ENCODE measurements at places on chromosomes 2 and 18.

- DNase-seq: no peak
Measured at GRCh38 chr2:107737756-107738155, 88.9 kb upstream of the RGPD4 start.

GRCh38 chr2:197137231-197137630 is 173.3 kb downstream of the ANKRD44 start:
- DNase-seq: no peak

DNA sequence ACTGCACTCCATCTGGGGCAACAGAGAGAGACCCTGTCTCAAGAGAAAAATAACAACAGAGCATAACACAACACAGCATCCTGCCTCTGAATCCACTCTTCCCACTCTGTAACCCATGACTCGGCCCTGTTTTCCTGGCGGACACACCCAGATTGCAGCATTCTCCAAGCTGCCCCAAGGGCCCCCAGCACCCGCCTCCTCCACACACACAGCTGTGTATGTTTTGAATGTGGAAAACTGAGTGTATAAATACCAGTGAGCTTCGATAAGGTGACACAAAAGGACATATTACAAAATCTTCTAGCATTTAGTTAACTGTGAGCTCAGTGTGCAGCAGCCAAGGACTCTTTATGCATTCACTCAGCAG is 13.0 kb downstream of the IMPA2 start:
- peak; percentile 59 for DNase-seq

- DNase-seq: no peak
Measured at GRCh38 chr2:9753276-9753600, 90.0 kb upstream of the TAF1B start.

DNA sequence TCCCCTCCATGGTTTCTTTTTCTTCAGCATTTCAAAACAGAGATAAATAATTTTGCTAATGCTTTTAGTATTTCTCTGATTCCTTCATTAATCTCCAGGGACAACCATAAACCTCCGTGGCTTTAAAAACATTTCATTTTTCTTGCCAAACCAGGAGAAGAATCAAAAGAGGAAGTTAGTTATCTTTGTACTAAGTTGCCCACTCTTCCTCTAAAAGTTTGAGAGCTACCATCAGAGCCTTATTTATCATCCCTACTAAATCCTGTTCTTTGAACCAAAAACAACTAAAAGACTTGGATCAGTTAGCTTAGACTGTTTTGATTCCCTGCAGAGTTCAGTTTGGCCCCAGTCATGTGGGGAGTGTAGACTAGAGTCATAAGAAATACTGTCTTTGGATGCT is 208.4 kb downstream of the SETBP1 start:
- no peak for DNase-seq

- DNase-seq: no peak
Measured at GRCh38 chr18:23640052-23640451, 22.7 kb downstream of the ANKRD29 start.

DNA sequence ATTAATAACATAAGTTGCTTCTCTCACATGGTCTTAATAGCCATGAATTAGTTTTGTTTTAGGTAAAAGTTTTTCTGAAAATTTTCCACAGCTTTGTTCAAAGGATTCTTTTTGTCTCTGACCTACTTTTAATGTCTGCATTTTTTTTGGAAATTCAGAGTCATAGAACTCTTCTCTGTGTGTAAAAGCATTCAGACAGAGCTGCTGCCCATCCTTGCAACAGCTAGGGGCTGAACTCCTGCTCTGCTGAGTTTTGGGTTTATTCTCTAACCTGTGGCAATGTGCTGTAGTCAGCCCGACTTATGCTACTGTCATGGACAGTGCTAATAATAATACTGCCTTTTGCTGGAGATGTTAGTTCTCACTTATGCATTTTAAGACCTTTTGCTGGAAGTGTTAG is 44.1 kb downstream of the RALBP1 start:
- DNase-seq: no peak

GRCh38 chr18:12948050-12948804 is 416 bp downstream of the SEH1L start:
- peak; percentile 97 for DNase-seq

DNA sequence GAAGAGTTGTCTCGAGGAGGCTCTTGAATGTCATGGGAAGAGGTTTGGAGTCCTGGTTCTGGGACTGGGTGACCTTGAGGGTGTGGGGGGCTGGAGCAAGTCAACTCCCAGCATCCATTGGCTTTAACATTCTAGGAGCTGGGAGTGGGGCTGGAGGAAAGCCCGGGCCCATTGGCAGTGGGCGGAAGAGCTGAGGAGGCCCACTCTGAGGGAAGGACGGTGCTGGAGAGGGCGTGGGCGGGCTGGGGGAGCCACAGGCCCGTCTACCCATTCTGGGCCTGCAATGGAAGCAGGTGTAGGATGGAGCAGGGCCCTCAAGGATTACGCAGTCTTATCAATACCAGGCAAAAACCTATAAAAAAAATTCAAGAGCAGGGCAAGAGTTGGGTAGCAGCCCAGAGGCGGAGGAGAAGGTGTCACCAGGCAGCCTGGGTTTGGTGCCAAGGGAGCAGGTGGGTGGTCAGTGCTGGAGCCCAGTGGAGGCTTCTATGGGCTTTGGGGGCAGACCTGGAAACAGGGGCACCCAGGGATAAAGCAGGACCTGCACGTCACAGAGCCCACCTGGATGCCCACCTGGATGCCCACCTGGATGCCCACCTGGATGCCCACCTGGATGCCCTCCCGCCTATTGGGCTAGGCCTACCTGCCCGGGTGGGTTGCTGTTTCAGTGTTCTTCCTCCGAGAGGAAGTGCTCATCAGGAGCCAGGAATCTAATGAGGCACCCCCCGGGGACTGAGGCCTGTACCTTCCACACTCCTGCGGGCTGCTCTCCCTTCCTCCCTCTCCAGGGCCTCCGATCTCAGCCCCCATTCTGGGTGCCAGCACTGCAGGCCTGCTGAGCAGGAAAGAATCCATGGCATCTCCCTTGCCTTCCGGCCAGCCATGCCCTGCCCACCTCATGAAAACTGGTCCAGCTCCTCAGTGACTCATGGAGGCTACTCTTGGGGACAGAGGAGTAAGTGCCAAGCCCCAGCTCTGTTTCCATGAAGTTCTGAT is 71.3 kb downstream of the CTIF start:
- no peak for DNase-seq

DNA sequence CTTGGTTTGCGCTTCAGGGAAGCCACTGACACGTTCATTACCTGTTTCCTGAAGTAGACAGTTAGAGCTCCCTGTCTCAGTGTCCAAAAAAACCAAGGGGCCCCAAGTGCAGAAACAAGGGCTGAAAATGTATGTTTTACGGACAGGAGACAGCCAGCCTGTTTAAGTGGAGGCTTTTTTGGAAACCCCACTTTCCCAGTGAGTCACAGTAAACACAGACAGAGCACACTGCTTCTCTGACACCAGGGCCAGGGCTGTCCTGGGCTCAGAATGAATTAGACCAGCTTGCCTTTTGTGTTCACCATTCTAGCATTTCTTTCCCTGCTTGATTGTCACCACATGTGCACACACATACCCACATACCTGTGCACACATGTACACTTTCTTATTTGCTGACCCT is 128.6 kb downstream of the SH3RF3 start:
- no peak for DNase-seq

DNA sequence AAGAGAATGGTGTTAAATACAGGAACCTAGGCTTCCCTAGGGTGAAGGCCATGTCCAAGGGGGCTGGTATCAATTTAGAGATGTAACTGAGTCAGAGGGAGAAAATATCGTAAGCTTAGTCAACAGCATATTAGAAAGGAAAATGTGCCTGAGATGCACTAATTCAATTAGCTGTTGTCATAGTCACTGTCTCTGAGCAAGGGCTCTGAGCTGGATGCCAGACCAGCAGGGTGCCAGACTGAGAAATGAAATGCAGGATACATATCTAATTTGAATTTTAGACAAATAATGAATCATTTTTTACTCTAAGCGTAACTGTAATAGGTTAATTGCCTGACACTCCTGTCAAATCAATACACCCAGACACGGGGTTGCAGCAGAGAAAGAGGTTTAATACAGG is 11.4 kb upstream of the SLC35F6 start:
- DNase-seq: no peak

DNA sequence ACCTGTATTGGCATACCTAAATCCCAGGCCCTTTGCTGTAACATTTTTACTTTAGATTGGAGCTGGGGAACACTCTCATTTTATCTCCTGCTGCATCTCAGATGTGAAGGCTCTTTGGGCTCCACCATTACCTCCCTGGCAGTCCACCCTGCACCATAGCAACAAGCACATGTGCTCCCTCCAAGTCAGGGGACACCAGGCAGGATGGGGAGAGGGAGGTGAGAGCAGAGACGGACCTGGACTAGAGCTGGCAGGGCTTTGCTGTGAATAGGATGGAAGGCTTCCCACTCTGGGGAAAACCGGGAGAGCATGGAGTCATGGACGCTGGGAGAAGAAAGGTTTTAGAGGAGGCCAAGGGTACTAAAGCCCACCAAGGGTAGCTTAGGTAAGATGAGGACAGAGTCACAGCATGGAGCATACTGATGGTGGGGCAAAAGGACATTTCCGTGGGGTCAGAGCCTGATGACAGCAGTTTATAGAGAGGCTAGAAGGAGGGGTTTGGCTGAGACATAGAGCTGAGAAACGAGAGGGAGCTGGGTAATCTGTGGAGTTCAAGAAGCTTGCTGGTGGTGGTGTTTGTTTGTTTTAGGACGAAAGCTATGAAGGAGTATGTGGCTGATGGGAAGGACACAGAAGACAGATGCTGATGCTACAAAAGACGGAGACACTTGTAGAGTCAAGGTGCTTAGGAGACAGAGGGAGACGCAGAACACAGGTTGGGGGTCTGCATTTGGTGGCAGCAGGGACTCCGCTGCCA is 134.8 kb downstream of the COL6A3 start:
- DNase-seq: no peak

GRCh38 chr2:203913947-203914346 is 22.6 kb upstream of the ICOS start:
- DNase-seq: peak; percentile 80

DNA sequence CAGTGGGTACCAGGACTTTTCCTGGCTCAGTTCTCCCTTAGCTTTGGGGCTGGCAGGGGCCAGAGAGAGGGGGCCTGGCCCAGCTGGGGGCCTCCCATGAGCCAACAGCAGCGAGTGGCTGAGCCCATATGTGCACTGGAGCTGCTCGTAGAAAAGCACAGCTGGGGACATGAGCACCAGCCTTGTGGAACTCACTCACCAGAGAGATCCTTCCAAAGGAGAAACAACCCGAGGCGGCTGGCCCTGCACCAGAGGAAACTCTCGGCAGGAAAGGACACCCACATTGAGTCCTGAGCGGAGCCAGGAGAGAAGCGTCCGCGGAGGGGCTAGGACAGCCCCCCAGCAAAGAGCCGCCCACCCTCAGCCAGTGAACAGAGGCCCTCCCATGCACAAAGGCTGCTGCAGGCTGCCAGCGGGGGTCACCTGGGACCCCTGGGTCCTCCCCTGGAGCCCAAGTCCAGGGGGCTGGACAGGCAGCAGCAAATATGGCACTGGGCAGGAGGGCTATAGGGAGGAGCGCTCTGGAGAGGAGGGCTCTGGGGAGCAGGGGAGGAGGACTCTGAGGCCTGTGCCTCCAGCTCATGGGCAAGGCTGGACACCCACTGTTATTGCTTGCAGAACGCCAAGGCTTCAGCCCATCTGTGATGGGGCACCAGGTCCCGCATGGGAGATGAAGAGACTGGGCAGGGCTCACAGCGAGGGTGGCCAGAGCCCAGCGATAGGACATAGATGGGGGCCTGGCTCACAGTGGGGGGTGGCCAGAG is 42.1 kb upstream of the SNED1 start:
- no peak for DNase-seq

DNA sequence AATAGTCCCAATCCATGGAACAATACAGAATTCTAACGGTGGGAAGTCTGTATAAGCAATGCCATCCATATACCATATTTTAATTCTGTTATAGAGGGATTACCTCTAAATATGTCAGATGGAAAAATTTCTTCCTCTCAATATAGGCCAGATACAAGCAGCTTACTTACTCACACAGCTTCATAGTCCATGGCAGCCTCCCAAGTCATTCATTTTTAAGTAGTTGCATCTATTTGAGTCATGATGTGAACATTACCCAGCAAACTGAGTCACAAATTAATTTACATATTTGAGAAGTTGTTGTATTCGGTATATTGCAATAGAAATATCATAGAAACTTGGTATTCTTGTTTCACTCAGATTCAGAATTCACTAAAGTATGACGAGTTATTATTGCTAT is 20.3 kb downstream of the TBR1 start:
- no peak for DNase-seq

GRCh38 chr2:20145497-20146193 is 79.3 kb downstream of the SDC1 start:
- no peak for DNase-seq

GRCh38 chr2:128501700-128502099 is 183.0 kb upstream of the HS6ST1 start:
- no peak for DNase-seq

GRCh38 chr18:25103468-25104155 is 248.4 kb downstream of the ZNF521 start:
- DNase-seq: no peak

DNA sequence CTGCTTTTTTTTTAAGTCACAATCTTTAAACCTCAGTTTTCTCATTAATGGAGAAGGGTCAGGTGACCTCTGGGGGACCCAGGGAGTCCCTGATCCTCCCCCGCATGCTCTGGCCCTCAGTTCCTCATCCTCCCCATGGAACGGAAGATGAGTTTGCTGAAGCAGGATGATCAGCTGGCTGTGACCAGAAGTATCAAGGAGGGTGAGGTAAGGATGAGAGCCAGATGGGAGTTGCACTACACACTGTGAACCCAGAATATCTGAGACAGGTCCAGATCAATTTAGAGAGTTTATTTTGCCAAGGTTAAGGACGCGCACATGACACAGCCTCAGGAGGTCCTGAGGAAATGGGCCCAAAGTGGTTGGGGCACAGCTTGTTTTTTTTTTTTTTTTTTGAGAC is 3.8 kb downstream of the CATIP start:
- DNase-seq: no peak

DNA sequence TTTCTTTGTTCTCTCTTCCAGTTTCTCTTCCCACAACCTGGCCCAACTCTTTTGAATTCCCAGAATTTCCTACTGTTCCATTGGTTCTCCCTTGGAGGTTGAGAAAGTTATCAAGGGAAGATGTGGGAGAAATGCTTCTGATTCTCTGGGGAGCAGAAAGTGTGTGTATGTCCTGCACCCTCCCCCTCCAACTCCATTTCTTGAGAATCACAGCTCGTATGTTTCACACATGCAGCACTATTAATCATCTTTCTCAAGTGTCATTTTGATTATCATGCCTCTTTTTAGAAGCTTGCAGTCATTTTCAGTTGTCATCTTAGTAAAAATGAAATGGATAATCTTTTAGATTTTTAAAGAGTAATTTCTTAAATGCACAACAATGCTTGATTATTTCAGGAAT is 296.8 kb upstream of the SLC39A10 start:
- DNase-seq: no peak

Measured in Caco-2 (cell line).